Adrenal gland (tissue), 19 donors: ENCODE measurements at places on chromosomes 2 and 18. TPM values are rescaled to one million over a fixed set of nuclear protein-coding genes. Genes with fewer than 3 reads are reported as not detected.

The C2orf76 gene
- 13.0 TPM for polyA plus RNA-seq

The ALPP gene
- not detected for polyA plus RNA-seq

The UGT1A5 gene
- not detected for polyA plus RNA-seq

The DCDC2C gene
- polyA plus RNA-seq = 2.0 TPM

The UGT1A6 gene
- not detected for polyA plus RNA-seq

The ABHD1 gene
- 6.0 TPM for polyA plus RNA-seq
